COLO829 (cell line): ENCODE measurements at places on chromosomes 2 and 18.

- no peak for DNase-seq
Observed at GRCh38 chr2:33008716-33009115, 62.0 kb downstream of the LTBP1 start.

- no peak for DNase-seq
Observed at GRCh38 chr2:85453571-85453970, 35.1 kb downstream of the SH2D6 start.

GRCh38 chr2:157264099-157264498 is 6.6 kb downstream of the GALNT5 start:
- DNase-seq: no peak

DNA sequence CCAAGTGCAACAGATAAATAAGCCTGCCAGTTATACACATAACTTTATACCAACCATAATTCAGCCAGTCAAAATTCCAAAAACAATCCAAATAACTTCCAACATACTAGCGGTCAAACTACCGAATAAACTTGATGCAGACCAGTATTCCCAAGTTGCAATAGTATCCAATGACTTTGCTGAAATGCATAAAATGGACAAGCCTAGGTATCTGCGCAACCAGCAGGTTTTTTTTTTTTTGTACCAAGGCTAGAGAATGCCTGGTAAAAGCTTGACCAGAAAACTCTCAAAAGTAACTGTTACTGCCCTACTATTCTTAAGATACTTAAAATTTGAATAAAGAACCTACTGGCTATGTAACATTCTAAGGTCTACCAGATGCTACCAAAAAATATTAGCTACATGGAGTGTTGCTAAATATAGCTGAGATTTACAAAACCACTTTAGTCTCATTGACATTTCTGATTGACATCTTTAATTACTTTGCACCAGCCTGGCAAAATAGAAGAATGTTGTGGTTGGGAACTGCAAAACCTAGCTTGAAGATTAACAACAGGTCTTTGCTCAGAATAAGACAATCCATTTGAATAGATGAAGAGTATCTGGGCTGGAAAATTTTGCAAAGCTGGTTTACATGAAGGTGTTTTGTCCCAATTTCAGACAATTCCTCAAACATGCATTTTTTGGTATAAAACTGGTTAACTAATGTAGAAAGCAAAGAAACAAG is 7.3 kb downstream of the SRSF7 start:
- no peak for DNase-seq

DNA sequence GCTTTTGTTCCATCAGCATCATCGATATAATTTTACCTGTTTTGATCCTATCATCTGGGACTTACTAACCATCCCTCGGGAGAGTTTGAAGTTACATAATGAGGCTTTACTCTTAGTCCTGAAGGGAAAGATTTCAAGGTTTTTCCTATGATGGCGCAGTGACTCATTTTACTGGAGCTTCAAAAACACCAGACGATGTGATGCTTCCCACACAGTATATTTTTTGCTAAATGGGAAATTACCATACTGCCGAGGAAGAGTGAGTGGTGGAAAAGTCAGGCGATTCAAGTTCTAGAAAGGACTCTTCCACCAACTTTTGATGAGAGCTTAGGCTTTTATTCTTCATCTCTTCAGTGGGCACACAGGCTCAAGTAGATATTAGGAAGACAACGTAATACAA is 44.6 kb upstream of the GCG start:
- DNase-seq: peak; percentile 33

- no peak for DNase-seq
Observed at GRCh38 chr2:20604401-20604911, 46.4 kb downstream of the HS1BP3 start.

- no peak for DNase-seq
Observed at GRCh38 chr2:214169736-214170135, 241.1 kb upstream of the VWC2L start.

DNA sequence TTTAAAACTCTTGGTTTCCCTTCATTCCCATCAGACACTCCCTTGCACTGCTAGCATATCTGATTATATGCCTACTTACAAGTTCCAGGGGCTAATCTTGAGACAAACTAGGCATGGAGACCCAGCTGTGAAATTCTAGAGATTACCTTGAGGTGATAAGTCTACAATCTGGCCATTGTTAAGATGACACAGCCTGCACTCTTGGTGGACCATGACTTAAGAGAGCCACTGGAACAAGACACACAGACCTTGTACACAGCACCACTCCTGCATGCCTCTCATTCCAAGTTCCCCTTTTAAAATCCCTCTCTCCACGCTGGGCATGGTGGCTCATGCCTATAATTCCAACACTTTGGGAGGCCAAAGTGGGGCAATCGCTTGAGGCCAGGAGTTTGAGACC is 387.2 kb upstream of the DCC start:
- DNase-seq: no peak

DNA sequence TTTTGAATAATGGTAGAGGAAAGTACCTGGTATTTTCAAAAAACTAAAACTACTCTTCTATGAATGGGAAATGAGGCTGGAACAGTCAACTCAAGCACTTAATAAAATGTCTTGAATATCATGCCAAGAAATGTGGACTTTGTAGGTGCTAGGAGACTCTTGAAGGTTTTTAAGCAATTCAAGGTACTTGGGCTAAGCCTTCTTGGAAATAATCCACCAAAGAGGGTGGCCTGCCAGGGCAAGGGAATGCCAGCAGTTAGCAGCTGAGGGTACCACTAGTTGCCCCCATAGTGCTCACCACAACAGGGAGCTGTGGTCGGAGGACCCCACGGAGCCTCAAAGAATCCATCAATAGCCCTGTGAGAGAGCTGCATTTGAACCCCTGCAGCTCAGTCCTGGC is 14.6 kb upstream of the ACYP2 start:
- no peak for DNase-seq

- no peak for DNase-seq
Observed at GRCh38 chr18:43627848-43628530, 350.7 kb upstream of the SYT4 start.

DNA sequence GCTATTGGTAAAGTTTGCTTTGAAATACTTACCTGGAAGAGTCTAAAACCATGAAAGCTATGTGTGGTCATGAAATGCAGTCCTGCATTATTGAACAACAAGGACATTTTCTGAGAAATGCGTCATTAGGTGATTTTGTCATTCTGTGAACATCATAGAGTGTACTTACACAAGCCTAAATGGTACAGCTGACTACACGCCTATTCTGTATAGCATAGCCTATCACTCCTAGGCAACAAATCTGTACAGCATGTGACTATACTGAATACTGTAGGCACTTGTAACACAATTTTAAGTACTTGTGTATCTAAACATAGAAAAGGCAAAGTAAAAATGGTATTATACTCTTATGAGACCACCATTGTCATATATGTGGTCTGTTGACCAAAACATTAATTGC is 8.1 kb downstream of the FAM171B start:
- DNase-seq: no peak

GRCh38 chr2:151855111-151855510 is 26.9 kb upstream of the ARL5A start:
- no peak for DNase-seq

GRCh38 chr18:13332874-13333273 is 114.3 kb downstream of the LDLRAD4 start:
- DNase-seq: no peak

GRCh38 chr18:5975111-5976002 is 80.0 kb upstream of the TMEM200C start:
- DNase-seq: peak; percentile 28

DNA sequence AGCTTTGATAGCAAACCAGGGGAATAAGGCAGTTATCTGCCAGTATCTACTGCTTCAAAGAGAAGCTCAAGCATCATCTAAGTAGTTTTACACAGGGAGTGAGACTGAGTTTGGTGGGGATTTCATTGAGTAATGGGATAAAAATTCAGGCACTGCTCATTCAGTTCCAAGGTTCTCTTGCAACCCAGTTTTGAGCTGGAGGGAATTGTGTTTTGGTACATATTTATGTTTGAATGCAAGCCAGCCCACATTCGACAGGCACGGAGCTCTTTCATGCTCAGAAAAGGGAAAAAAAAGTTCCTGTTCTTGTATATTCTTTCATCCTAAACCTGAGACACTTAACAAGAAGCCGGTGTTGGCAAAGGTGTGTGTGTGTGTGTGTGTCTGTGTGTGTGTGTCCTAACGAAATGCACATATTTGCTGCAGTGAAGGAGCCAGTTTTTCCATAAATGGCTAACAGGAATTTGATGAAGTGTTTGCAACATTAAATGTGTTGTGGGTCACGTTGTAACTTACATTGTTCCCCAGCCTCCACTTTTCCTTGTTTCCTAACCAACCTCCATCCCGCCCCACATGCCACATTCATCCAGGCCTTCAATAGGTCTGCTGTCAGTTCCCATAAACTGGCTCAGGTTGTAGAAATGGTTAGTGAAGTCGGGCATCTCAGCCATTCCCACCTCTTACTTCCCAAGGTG is 311.1 kb downstream of the TXNL1 start:
- no peak for DNase-seq

DNA sequence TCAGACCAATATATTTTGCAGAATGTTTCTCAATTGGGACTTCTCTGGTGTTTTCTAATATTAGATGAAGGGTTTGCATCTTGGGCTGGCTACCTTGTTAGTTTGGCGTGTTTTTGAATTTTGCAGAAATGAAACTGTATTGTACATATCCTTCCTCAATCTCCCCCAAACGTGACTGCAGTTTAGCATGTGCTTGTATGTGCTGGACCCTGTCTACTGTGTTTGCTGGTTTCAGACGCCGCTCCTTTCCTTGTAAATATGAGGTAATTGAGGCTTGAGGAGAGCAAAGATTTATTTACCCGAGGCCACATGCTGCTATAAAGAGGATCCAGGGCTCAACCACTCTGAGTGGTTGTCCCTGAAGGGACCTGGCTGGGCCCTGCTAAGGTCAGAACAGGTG is 57.2 kb downstream of the NGEF start:
- DNase-seq: no peak

DNA sequence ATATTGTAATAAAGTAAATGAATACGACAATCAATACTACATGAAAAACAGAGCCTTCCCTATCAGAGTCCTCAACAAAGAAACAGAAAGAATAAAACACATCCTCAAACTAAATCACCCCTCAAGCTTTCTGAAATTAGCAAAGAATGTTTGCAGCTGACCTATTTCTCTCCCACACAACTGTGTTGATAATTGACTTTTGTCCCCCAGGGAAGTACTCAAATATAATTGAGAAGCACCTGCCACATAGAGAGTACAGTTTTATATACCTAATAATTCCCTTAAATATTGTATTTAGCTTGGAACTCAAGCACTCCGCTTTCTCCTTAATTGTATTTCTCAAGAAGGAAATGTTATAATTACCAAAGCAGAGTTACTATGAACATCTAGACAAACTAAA is 12.6 kb downstream of the CACNB4 start:
- no peak for DNase-seq

DNA sequence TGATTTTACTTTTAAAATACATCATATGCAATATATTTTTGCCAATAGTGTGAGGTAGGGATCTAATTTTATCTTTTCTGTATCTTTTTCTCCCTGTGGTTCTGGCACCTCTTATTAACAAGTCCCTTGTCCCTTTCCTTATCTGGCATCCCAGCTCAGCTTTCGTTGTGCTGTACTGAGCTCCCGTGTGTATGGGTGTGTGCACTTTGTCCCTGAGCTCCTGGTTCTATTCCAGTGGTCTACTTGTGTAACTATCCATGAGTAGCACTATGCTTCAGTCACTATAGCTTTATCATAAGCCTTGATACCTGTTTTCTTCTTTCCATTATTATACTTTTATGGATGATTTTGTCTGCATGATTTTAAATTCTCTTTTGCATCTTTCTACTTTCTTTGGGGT is 401.4 kb upstream of the POU3F3 start:
- no peak for DNase-seq

DNA sequence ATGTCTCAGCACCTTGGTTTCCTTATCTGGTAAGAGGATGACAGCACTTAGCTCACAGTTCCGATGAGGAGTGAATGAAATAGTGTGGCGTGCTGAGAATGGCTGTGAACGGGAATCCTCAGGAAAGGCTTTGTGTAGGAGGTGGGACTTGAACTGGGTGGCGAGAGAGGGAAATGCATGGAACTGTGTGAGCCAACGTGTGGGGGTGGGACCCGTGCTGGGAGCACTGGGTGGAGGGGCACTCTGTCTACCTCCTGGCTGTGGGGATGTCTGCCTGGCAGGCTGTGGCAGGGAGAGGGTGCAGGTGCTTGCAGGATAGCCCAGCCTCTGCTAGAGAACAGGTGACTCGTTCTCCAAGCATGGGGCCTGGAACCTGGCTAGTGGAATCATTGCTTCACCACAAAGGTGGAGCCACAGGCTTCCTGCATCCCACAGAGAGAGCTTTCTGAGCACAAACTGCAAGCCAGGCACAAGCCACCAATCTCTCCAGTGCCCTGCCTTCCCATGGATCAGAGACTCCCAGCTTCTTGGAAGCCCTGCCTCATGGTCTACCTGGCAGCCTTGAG is 145.2 kb downstream of the CELF4 start:
- DNase-seq: no peak
